NCI-H187 treated with DMSO at 0.1 percent for 48 hours (cell line): ENCODE measurements at places on chromosomes 7 and 10.
A peak's percentile ranks its signal among the peaks of the same experiment; 100 is the strongest.

- no peak for DNase-seq
Observed at GRCh38 chr7:80036107-80036506, 98.5 kb upstream of the GNAI1 start.

GRCh38 chr7:1124816-1125602 is 35.0 kb downstream of the ZFAND2A start:
- no peak for DNase-seq

DNA sequence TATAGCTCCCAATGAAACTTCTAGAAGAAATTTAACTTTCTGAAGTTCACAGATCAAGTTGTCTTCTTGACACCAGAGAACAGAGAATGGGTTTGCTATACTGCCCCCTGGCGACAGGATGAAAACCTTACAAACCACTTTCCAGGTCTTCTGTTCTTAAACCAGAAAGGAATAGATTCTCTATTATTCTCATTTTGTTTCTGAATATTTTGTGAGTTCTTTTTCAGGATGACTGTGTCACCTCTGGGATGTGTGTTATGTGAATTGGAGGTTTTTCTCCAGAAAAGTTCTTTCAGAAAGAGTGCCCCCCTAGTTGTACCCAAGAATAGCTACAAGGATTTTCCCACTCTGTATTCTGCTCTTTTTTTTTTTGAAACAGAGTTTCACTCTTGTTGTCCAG is 6.3 kb downstream of the IFT22 start:
- no peak for DNase-seq

DNA sequence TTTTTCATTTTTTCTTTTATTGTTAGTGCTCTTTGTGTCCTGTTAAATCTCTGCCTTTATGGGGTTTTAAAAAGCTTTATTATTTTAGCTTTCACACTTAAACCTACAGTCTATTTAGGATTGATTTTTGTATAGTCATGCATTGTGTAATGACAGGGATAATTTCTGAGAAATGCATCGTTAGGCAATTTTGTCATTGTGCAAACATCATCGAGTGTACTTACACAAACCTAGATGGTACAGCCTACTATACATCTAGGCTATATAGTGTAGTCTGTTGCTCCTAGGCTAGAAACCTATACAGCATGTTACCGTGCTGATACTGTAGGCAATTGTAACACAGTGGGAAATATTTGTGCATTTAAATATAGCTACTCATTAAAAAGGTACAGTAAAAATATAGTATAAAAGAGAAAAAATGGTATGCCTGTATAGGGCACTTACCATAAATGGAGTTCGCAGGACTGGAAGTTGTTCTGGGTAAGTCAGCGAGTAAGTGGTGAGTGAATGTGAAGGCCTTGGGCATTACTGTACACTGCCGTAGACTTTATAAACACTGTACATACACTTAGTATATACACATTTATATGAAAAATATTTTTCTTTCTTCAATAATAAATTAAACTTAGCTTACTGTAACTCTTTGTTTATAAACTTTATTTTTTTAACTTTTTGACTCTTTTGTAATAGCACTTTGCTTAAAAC is 16.0 kb downstream of the UBE2D1 start:
- DNase-seq, result no peak

- no peak for DNase-seq
Observed at GRCh38 chr10:70830164-70830563, 14.4 kb downstream of the SGPL1 start.

DNA sequence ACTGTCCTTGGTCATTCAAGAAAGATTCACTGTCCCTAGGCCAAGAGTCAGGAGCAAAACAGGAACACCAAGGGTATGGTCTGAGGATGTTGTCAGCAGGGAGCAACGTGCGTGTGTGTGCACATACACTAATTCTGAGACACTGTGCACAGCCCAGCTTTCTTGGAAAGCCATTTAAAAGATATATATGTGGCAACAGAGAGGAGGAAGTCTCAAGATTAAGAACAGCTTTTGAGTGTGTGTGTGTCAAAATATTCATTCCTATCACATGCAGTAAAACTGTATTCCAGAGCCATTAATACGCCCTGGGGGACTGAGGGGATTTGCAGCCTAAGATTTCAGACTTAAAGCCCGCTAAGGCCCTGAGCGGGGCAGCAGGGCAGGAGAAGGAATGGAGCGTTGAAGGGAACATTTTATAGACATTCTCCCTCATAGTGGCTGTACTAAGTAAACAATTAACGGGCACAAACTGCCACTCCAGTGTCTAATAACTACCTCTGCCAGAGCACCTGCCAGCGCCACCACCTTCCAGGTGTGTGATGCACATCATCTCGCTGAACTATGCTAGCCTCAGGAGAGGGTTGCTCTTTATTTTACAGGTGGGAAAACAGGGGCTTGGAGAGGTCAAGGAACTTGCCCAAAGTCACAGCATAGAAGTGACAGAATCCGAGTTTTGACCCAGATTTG is 2.0 kb downstream of the NOD1 start:
- peak; percentile 26 for DNase-seq

- no peak for DNase-seq
Observed at GRCh38 chr10:54961040-54961439, 160.0 kb upstream of the PCDH15 start.

GRCh38 chr7:42734568-42734967 is 177.3 kb downstream of the C7orf25 start:
- no peak for DNase-seq

- no peak for DNase-seq
Observed at GRCh38 chr7:43749383-43749940, 9.0 kb upstream of the BLVRA start.

GRCh38 chr10:132836832-132837540 is 51.0 kb upstream of the NKX6-2 start:
- no peak for DNase-seq

DNA sequence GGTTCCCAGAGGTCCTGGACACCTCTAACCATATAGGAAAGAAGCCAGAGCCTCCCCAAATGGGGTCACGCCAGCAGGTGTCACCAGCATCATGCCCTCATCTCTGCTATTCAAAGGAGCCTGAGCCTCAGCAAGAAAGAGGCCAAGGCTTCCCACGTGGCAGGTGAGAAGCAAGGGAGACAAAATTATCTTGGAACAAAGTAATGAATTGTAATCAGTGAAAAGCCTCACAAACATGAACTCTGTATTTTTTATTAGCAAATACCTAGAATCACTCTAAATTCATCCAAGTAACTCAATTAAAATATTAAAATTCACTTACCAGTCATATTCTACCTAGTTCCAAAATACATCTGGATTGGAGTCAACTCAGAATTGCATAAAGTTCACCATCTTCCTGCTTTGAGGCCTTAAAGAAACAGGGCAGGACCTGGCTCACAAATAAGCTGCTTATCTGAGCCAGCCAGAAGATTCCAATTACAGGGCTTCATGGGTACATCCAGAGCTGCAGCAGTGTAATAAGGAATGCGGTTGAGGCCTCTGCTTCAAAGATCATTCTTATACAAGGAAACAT is 68.7 kb downstream of the SGMS1 start:
- no peak for DNase-seq

GRCh38 chr10:23918090-23918723 is 290.7 kb upstream of the KIAA1217 start:
- no peak for DNase-seq

- DNase-seq, result no peak
Observed at GRCh38 chr10:111551001-111551400, 474.2 kb downstream of the ADRA2A start.

DNA sequence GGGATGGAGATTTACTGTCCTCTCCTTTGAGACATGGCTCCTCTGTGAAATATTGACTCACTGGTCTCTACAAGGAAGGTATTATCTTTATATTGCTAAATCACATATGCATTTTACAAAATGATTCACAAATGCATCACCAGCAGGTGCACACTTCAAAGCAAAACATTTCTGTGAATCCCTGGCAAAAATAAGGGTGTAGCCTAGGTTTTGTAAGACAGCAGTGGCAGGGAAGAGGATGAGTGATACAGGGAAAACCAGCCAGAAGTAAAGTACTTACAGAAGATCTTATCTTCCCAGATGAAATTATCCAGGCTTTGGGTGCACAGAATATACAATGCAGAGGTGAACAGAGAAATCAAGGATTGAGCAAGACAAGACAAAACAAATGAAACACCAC is 1094.6 kb downstream of the GATA3 start:
- DNase-seq, result no peak

DNA sequence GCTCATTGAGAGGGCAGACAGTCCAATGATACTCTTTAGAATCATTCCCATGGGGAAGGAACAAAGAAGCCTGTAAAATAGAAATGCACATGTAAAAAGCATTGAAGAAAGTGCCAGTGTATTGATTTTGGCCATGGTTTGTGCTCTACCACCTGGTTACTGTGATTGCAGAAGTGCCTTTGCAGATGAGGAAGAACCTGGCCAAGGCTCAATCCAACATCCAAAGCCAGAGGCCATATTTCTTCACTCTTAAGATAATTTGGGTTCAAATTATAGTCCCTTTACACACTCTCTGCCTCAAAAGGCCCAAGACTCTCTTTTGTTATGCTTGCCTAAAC is 122.1 kb downstream of the EGFR start:
- peak; percentile 82 for DNase-seq

GRCh38 chr7:2224934-2225333 is 7.8 kb downstream of the MAD1L1 start:
- DNase-seq, result no peak

- no peak for DNase-seq
Observed at GRCh38 chr10:26044141-26044749, 110.2 kb downstream of the MYO3A start.

DNA sequence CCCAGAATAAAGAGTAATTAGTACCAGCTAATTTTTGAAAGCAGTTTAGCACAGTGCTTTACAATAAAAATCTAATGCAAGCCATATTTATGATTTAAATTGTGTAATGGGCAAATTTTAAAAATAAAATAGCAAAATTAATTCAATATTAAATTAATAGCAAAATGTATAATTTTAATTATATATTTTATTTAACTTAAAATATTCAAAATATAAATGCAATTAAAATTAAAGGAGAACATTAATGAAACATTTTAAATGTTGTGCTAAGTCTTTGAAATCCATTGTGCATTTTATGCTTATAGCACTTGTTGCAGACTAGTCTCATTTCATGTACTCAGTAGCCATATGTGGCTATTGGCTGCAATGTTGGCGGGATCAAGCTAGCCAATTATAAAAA is 367.6 kb downstream of the SUGCT start:
- DNase-seq, result no peak

DNA sequence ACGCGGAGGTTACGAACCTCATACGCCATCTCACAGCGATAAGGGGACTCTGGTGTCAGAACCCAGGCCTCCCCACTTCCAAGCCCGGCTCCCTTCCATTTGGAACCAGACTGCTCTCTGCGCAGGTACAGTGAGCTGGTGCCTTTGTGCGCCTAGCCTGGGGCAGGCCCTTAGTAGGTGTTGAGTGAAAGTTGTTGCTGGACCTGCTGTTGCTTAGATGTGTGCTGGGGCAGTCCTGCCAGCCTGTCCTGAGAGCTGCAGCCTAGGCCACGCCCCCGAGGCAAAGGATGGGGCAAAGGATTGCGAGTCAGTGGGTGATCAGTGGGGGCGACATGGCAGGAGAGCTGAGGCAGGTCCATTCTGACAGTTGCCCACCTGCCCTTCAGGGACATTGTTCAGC is 72.5 kb upstream of the BTBD16 start:
- no peak for DNase-seq

- no peak for DNase-seq
Observed at GRCh38 chr7:51634025-51634424, 317.4 kb upstream of the COBL start.

DNA sequence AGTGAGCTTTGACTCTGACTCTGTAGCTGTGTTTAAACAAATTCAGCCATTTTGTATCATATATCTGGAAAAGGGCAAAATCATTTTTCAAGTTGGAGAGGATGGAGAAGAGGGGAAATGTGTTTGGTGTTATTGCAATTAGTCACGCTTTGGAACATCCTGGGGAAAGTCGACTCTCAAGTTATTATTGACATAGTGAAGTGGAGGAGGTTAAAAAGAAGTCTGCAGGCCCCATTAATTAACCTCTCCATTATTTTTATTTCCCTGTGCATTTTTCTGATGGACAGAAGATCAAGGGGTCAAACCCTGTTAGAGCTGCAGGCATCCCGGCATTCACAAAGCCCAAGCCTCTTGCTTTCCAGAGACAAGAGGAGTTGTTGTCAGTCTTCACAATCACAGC is 132.6 kb downstream of the TEX36 start:
- DNase-seq, result no peak

DNA sequence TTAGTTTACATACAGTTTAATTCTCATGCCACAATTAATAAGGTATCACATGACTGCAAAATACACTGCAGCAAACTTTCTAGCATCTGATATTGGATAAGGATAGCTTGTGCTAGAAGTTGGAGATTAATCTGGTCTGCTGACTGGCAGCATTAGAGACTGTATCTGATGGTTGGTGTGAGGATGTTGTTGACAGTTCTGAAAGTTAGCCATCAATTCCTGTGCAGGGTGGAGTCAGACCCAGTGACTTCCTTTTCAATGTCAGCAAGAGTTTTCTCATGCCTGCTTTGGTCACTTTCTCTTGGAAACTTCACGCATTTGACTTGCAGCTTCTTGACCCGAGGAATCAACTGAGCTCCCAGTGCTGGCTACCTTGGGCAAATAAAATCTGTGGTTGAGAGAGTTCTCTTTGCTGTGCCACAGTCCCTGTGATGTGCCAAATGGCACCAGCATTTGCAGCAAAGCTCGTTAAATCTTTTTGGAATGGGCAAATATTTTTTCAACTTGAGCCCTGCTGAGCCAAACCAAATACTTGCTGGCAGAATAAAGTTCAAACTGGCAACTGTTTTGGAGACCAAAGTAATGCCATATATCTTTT is 233.0 kb downstream of the TRIL start:
- no peak for DNase-seq

GRCh38 chr7:110592557-110592956 is 498.4 kb upstream of the LRRN3 start:
- DNase-seq, result no peak

- DNase-seq, result no peak
Observed at GRCh38 chr10:109173121-109173520, 750.2 kb downstream of the XPNPEP1 start.

DNA sequence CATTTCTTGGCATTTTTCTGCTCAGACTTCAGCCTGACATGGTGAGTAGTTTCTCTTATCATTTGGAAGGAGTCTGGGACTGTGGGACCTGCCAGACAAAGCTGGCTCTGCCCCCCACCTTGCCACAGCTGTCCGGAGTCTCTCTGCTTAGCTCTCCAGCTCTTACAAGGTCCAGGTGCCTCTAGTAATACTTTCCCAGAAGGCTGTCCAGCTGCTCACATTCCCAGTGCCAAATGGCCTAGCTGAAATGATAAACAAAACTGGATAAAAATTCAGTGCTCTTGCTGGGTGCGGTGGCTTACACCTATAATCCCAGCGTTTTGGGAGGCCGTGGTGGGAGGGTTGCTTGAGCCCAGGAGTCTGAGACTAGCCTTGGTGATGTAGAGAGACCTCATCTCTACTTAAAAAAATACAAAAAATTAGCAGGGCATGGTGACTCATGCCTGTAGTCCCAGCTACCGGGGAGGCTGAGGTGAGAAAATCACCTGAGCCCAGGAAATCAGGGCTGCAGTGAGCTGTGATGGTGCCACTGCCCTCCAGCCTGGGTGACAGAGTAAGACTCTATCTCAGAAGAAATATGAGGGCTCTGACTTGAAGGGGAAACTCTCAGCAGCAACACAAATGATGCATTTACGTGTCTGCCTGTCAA is 86.8 kb downstream of the C10orf90 start:
- no peak for DNase-seq

GRCh38 chr10:70890917-70891431 is 2.6 kb upstream of the PCBD1 start:
- no peak for DNase-seq
